ENCODE measurements at places on chromosomes 13 and 19.

DNA sequence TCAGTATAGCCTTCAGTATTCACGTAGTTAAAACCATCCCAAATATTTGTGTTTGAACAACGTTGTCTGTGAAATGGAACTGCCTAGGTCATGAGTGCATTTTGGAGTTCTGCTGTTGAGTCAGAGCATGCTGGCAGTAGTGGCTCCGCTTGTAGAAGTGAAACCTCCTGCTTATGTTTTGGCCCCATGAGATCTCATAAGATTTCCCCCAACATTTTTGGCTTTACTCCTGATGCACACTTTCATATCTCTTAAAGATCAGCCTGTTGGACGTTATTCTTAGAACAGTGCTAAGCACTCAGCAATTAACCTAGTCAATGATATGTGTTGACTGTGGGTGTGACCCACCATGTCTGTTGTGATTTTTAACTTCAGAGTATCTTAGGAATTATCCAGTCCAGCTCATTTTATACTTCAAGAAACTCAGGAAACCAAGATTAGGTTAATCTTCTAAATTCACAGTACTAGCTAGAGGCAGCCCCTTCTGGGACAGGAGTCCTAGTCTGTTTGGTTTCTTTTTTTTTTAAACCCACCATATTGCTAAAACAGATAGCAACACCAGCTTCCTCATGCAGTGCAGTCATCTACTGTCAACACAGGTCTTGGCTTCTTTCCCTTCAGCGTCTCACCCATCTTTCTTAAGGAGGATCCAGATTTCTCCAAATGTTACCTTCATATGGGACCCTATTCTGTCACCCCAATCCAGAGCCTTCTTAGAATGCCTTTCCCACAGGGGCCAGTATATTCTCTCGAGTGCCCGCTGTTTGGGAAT is 26.2 kb downstream of the RAP2A start:
- DNase-seq: no peak

DNA sequence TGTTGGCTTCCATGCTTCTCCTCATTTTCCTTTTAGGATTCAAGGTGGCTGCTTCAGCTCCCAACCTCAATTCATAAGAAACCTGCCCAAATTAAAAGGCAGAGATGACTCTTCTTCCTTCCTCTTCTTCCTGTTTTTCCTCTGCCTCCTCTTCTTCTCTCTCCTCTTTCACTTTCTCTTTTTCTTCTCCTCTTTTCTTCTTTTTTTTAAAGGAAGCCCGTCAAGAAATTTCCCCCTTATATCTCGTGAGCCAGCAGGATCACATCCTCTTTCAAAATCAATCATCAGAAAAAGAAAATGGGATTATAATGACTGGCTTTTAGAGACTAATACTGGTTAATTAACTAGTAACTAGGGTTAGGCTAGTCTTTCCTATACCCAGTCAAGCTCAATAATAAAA is 220.3 kb downstream of the NBEA start:
- no peak for DNase-seq

GRCh38 chr13:103614761-103615160 is 548.5 kb upstream of the SLC10A2 start:
- DNase-seq: no peak

- no peak for DNase-seq
Observed at GRCh38 chr19:57800696-57801095, 14.0 kb downstream of the ZNF552 start.

DNA sequence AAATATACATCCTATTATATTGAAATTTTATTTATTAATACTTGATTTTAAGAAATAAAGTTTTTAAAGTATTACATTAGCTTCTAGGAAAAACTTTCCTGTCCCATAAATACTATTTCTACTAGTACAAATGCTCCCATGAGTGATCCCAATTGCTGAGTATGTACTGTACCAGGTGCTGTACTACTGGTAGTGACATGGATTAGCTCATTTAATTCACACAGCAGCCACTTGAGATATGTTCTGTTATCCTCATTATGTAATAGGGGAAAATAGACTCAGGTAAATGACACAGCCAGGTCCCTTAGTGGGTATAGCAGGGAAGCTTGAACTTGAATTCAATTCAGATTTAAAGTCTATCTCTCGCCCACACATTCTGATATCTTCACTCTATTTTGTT is 363.1 kb downstream of the FGF14 start:
- no peak for DNase-seq

DNA sequence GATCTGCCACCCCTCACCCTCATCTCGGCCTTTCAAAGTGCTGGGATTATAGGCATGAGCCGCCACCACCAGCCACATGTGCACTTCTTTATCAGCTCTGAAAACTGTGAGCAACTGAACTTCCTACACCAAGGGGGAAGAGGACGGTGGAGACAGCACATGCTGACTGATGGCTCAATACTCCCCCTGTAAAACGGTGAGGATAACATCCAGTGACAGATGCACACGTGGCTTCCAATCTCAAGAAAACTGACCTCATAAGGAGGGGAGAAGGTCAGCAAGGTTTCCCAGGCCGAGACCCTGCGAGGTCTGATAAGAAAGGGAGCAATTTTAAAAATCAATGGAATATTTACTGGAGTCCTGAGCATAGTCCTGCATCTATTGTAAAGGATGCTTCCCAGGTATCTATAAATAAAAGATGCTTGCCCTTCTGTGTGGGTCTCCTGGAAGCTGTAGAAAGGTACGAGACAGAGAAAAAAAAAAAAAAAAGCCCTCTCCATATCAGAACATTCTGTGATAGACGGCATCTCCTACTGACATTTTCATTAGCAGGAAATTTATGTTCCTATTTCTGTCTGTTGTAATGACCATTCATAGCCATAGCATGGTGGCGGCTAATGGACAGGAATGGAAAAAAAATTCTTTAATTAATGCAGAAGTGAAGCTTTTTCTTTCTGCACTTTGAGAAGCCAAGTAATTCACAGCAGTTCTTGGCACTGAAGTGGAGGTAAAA is 385.1 kb downstream of the ZNF536 start:
- no peak for DNase-seq

DNA sequence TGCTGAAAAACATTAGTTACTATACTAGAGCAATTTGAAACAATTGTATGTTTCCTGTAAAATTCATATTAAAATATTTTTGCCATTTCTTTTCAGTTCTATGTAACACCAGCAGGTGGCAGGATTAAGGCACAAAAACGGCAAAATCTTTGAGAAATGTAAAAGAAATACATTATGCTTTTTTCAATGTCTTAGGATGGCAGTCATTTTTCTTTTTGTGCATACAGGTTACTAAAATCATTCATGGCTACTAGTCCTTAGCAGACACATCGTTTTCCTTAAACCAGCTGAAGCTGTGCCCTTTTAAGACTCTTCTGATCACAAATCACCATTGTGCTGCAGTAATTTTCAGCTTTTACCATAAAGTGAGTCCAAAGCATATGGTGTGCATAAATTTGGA is 800.7 kb upstream of the SLITRK5 start:
- DNase-seq: no peak

GRCh38 chr13:77980592-77980991 is 62.0 kb upstream of the EDNRB start:
- no peak for DNase-seq

DNA sequence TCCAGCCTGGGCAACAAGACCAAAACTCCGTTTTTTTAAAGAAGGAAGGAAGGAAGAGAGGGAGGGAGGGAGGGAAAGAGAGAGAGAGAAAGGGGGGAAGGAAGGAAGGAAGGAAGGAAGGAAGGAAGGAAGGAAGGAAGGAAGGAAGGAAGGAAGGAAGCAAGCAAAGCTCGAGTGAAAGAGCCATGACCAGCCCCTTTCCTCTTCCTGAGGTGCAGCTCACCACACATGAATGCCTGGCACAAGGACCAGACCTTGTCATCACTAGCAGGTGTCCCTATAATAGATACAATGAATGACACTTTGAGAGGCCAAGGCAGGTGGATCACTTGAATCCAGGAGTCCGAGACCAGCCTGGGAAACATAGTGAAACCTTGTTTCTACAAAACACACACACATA is 31.0 kb downstream of the SPRY2 start:
- no peak for DNase-seq

DNA sequence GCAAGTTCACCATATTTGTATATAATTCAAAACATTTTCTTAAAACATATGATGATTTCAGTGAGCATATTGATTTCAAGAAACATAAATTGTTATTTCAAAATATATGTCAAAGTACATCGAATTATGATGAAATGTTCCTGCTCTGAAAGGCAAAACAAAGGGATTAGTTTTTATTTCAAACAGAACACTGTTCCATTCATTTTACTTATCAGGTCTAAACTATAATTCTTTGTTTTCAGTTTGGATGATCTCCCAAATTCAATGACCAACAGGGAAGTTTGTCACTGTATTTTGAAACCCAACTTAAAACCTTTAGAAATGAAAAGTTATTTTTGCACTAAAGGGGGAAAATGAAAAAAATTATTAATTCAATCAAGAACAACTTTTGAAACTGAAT is 610.2 kb downstream of the SLITRK1 start:
- DNase-seq: no peak

DNA sequence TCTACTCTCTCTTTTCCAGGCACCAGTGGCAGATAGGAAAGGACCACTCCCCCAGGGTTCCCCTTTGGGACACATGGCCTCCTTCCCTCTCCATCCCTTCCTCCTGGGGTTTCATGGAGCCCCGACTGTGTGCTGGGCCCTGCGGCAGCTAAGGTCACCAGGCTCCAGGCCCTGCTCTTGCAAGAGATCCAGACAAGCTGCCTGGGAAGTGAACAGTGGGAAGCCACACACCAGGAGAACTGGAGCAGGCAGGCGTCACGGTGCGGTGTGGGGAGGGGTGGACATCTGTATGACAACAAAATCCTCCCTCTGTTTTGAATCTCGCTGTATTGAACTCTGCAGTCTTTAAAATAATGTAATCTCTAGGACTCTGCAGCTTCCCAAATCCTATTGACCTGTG is 330.1 kb downstream of the UQCRFS1 start:
- no peak for DNase-seq

DNA sequence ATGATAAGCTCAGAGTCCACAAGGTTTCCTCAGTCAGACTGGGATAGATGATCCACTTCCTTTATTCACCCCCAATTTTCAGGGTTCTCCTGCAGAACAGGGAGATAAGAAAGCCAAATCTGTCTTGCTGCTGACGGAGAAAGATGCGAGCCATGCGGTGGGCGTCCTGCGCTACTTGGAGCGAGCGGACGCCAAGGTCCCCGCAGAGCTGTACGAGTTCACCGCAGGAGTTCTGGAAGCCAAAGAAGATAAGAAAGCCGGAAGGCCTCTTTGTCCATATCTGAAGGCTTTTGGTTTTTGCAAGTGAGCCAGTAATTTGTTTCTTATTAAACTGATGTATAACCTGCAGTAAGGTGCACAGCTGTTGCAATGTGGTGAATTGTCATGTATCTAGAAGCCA is 66.7 kb downstream of the SLC7A9 start:
- no peak for DNase-seq

DNA sequence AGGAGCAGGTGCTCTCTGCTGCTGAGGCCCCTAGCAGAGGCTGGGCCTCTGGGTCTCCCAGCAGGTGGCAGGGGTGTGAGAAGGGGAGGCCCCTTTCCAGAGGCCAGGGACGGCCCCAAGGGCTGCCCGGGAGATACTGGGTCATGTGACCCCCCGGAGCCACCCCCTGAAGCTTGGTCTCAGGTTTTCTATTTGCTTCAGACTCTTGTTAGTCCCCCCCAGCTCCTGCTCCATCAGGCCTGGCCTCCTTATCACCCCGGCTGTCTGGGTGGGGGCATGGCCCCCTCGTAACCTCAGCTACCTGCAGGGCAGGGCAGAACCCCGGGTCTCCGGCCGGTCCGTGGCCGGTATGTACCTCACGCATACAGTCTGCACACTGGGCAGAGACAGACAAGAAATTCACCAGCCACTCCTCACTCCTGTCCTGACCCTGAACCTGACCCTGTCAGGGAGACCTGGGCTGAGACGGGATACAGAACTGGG is 13.2 kb upstream of the TCF3 start:
- DNase-seq: no peak

- DNase-seq: no peak
Observed at GRCh38 chr13:72544042-72544441, 183.4 kb downstream of the MZT1 start.

GRCh38 chr13:41916173-41916954 is 44.5 kb downstream of the VWA8 start:
- DNase-seq: no peak

- DNase-seq: no peak
Observed at GRCh38 chr13:27280009-27280656, 9.5 kb downstream of the RASL11A start.

GRCh38 chr19:32859591-32859990 is 10.0 kb downstream of the SLC7A9 start:
- no peak for DNase-seq

DNA sequence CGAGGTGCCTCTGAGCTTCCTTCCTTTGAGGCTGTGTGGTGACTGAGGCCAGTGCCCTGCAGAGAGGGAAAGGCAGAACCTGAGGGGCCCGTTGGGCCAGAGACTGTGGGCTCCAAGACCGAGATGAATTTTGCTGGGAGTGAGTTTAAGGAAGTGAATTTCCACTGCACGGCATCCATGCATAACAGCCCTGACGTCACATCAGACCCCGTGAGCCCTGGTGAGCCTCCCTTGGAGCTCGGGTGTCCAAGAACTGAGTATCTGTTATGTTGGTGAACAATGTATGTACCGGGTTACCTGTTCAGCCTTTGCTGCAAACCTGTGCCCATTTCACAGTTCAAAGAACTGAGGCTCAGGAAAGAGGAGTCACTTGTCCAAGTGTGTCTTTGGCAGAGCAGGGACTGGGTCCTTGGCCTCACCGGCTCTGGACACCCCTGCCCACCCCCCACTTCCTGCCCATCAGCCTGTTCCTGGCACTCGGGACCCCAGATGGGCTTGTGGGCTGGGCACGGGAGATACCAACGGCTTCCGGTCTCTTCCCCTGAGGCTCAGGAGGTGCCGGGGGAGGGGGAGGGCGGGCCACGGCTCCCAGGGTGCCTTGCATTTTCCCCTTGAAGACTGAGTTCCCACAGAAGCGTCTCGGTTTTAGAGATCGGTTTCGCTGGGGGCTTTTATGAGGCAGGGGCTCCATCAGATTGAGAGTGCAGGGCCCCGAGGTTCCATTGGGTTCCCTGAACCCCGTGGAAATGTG is 33.7 kb downstream of the NFILZ start:
- DNase-seq: no peak

Data from activated CD8-positive, alpha-beta memory T cell treated with anti-CD3 and anti-CD28 coated beads for 4 hours (primary cell).